ENCODE measurements at places on chromosomes 12 and 14.
A peak's percentile ranks its signal among the peaks of the same experiment; 100 is the strongest.

DNA sequence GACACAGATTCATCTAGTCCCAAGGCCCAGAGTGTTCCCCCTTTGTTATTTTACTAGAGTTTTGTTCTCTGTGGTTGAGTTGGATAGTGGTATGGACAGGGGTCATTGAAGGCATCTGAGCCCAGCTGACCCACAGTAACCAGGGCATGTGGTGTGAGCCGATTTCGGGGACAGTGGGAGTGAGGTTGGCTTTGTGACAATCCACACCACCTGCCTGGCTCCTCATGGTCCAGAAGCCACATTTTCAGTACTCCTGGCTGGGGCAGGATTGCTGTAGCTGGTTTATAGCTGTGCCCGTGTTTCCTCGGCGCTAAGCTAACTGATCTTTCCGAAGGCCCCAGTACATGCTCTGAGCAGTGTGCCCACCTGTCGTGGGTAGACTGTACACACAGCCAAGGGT, 116.0 kb downstream of the TSPAN9 start:
- no peak for DNase-seq

DNA sequence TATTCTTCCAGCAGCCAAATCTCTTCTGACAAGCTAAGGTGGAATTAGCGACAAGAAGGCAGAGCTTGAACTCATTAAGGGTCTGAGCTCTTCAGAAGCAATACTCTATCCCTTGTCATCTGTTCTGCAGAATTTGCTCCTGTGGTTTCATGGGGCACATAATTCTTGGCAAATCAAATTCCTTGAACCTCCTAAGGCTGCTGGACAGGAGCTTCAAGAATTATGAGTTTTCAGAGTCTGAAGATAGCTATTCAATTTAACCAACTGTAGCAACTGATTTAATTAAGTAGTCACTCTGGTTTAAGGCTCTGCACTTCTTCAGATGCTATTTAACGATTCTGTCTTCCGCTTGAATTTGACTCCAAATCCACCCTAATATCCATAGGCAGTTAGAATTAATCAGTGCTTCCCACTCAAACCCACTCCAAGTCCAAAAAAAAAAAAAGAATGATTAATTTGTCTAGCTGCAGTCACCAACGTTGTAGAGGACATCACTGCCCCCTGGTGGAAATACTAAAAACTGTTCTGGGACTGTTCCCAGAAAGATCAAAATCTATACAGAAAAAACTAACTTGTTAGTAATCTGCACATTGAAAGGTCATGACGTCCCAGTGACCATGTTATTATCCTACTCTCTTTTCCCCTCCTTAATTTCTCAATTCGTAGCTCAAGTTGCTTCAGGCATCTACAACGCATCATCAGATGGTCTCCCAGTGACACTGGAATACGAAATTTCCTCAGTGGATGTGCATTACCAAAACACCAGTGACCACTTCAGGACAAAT, 169.9 kb downstream of the KIF21A start:
- no peak for DNase-seq

- no peak for DNase-seq
These were observed 2.4 kb downstream of the LGR5 start for GRCh38 chr12:71441836-71442566.

DNA sequence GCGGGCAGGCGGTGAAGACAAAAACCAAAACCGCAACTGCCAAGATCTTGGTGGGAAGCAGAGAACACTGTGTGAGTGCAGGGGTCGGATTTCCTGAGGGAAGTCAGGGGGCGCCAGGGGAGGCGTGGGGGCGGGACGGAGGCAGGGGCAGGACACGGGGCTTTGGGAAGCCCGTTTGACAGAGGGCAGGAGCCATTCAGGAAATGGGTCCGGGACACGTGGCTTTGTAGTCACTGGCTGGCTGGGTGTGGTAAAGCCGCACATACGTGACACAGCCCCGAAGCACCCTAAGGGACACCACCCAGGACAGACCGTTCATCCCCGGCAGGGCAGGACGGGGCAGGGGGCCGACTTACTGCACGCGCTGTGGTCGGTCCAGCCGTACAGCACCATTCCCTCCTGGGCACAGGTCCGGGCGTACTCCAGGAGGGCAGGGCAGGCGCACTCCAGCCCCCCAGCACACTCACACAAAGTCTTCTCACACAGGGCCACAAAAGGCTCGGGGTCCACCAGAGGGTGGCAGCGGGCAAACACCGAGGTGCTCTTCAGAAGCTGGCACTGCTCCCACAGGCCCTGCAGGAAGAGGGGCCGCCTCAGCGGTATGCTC, 49.4 kb downstream of the VWF start:
- peak; percentile 18 for DNase-seq

DNA sequence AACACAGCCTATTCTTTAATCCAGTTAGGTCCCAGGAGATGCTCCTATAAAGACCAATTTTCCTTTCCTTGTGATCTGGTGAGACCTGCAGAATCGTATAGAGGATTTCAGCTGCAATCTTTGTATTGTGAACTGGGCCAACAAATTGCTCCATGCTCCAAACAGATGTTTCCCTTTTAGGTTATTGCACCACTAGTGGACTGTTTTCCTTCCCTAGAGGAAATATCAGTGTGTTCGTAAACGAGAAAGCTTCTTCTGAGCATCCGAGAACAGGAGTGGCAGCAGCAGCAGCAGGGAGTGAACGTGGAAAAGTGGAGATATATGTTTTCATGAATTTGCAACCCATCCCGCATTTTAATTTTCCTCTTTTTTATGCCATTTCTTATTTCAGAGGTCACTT, 344.1 kb upstream of the PDE3A start:
- no peak for DNase-seq

- no peak for DNase-seq
These were observed 89.3 kb downstream of the BCL11B start for GRCh38 chr14:99182548-99183250.

Data from stimulated activated CD8-positive, alpha-beta memory T cell treated with anti-CD3 and anti-CD28 coated beads, Interleukin-7, amount 100 ng/mL, for 48 hours (primary cell).